M059J (cell line): ENCODE measurements at places on chromosomes 4 and X. TPM values are rescaled to one million over a fixed set of nuclear protein-coding genes. Genes with fewer than 3 reads are reported as not detected.

Gene MAOA
- 9.4 and 11.4 TPM in 2 replicates for total RNA-seq

Gene INTU
- 1.4 and 3.1 TPM in 2 replicates for total RNA-seq

Gene FRAS1
- 0.02 TPM in 1 of 2 replicates, not detected in the other for total RNA-seq

Gene RBM46
- total RNA-seq, result not detected in 2 replicates

Gene RS1
- not detected in 2 replicates for total RNA-seq

Gene ADGRG2
- not detected in 2 replicates for total RNA-seq

Gene SASH3
- not detected in 2 replicates for total RNA-seq

Gene CLGN
- 3.8 and 7.4 TPM in 2 replicates for total RNA-seq

Gene PALLD
- 21.6 and 46.0 TPM in 2 replicates for total RNA-seq

Gene SPON2
- 0.07 TPM in 1 of 2 replicates, not detected in the other for total RNA-seq

Gene DMRTC1
- not detected in 2 replicates for total RNA-seq

Gene NOX1
- total RNA-seq, result not detected in 2 replicates

Gene MTMR8
- total RNA-seq, result not detected in 2 replicates

DNA sequence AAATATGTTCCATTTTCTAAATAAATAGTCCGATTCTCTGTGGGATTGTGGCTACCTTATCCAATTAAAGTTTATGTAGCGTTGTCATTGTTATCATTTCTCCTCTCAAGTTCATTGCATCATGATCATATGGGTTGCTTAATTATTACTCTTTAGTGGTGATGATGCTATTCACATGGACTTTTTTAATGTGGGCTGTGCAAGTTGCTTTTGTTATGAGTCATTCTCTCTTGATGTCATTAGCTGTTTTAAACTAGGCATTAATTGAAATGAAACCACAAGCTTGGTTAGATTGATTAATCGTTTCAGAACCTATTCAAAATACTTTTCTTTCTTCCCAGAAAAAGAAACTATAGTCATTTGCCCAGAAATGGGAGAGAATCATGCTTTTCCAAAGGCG is 38.2 kb downstream of the NHS start:
- peak; percentile 85 for DNase-seq

- DNase-seq, result no peak
Observed at GRCh38 chrX:71919431-71919830, 8.8 kb downstream of the NHSL2 start.

GRCh38 chr4:110163327-110164069 is 34.9 kb downstream of the ELOVL6 start:
- peak; percentile 86 for DNase-seq

- no peak for DNase-seq
Observed at GRCh38 chr4:27189683-27190082, 329.0 kb downstream of the STIM2 start.

DNA sequence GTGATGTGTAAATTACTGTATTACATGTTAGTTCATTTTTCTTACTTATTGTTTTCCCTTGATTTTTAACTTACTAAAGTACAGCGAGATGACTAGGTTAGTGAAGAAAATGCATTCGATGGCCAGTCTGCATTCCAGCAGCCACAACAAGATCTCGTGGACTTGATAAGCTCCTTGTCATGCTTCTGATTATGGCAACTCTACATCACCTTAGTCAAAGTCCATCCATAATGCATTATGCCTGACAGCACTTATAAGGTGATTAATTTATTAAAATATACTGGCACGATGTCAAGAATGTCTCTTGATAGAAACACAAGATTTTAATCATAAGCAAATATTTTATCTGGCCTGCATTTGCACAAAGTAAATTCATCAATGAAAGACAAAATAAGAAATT is 109.9 kb upstream of the NAP1L5 start:
- DNase-seq, result peak; percentile 10

DNA sequence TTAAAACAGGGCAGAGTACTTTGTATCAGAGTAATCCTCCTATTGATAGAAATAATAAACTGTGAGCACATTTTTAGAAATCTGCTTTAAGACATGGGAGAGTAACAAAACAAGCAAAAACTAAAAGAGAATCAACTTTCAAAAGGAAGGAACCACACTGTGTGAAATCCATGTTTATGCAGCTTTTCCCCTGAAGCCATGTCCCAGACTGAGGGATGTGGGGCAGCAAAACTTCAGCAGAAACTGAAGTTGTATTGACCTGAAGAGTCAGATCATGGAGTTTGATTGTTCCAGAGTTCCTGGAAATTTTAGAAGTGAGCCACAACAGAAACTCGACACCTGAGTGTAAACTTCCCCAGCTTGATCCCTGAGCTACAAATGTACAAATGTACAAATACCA is 53.2 kb downstream of the COMMD8 start:
- peak; percentile 23 for DNase-seq

GRCh38 chr4:148653681-148654080 is 211.5 kb upstream of the NR3C2 start:
- DNase-seq, result no peak

DNA sequence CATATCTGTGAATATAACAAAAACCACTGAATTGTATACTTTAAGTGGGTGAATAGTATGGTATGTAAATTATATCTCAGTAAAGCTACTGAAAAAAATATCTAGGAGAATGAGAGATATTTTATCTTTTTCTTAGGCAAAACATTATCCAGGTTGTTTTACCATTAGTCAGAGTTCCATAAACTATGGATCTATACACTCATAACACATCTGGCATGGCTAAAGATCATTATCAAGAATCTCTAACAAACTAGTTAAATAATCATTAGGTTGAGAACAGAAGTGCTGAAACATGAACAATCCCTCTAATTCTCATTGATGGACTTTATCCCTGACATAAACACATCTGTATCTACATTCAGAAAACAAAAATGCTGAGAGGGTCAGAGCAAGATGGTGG is 15.6 kb downstream of the MED14 start:
- DNase-seq, result no peak

DNA sequence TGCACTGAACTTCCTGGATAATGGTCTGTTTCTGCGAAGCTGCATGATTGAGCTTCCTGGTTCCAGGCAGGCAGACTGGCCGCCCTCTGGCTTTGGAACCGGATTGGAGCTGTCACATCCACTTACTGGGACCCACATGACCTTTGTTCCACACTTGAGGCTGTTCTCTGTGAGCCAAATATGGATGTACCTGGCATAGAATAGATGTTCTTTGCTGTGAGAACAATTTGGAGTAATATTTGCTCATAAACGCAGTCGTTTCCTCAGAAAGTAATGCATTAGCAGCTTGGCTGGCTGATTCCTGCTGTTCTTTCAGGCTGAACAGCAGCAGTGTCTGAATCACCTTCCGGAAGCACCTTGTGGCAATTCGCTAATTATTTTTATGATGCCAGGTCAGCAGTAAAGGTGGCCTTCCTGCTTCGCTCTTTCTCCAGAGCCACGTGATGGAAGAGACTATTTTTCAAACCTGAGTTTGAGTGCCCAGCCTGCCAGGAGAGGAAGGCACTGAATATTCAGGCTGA is 78.1 kb upstream of the BOD1L1 start:
- DNase-seq, result peak; percentile 84

GRCh38 chr4:153476829-153477574 is 10.8 kb downstream of the TMEM131L start:
- no peak for DNase-seq

DNA sequence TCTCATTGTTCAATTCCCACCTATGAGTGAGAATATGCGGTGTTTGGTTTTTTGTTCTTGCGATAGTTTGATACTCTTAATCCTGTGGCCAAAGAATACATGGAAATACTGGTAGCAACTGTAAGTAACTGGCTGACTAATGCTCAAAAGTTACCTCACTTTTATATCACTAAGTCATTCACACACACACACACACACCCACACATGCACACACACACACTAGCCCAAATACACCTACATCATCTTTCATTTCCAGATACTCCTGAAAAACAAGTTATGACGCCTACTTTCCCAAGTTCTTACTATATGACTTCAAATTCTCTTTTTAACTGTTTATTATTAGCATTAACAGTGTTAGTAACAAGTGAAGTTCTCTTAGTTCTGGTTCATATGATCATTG is 101.3 kb downstream of the DCHS2 start:
- DNase-seq, result no peak

GRCh38 chrX:134513091-134513490 is 53.1 kb downstream of the HPRT1 start:
- DNase-seq, result peak; percentile 44

GRCh38 chrX:16199343-16199742 is 32.1 kb downstream of the MAGEB17 start:
- DNase-seq, result no peak

DNA sequence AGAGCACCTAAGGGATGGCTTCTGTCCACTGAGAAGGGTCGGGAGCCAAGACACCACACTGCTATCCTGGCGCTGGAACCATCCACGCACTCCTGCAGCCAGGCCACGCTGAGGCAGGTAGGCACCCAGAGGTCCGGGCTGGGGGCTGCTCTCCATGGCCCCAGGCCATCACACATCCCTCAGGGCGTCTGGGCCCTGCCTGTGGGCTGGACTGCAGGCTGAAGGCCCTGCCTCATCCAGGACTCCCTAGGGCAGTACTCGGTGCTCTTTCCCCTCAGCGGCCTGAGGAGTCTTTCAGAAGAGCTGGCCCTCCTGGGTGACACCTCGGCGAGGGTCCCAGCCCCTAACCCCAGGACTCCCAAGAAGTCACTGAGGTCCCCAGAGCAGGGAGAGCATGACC is 17.7 kb downstream of the FGFR3 start:
- no peak for DNase-seq

GRCh38 chr4:12588582-12588981 is 895.6 kb downstream of the RAB28 start:
- DNase-seq, result no peak

DNA sequence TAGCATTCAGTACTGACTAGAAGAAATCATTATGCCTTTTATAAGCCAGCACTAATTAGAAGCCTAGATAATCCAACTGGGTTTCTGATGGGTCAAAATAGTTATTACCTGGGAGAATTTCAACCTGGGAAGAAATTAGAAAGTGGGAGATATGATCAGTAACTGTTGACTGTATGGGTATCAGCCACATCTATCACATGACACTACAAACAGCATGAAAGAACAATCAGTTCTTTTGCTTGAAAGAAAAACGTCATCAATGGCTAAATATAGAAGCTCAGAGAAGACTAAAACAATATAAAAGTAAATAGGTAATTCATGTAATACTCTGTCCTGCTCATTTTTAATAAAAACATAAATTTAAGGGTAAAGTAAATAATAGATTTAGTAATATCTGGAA is 145.1 kb downstream of the CAMK2D start:
- DNase-seq, result no peak

DNA sequence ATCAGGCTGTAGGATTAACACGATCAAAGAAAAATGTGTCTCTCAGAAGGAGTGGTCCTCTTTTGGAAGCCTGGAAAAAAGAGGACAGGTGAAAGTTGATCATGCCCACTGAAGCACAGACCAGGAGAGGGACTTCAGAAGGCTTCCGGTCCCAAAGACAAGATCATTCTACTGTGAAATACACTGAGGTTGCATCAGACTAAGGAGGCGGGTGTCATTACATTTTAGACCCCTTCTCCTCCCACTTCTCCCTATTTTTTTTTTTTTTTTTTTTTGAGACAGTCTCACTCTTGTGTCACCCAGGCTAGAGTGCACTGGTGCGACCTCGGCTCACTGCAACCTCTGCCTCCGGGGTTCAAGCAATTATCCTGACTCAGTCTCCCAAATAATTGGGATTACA is 67.5 kb downstream of the RBM47 start:
- DNase-seq, result no peak

GRCh38 chr4:153273751-153274150 is 69.5 kb downstream of the TRIM2 start:
- DNase-seq, result no peak

DNA sequence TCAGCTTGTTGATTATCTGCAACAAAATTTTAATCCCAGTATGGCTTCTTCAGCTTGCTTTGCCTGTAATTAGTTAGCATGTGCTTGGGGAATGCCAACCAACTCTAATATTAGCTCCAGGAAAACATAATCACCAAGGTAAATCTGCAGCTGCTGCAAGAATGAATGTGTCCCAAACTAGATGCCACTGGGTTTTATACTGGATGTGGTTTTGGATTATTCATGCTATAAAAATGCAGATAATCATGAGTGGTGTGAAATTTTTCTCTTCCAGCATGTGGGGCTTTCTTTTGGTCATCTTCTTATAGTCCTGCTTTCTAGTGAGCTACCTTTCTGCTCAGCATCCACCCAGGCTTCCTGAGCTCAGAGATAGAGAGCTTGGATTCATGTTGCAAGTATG is 295.9 kb upstream of the CASK start:
- peak; percentile 62 for DNase-seq

DNA sequence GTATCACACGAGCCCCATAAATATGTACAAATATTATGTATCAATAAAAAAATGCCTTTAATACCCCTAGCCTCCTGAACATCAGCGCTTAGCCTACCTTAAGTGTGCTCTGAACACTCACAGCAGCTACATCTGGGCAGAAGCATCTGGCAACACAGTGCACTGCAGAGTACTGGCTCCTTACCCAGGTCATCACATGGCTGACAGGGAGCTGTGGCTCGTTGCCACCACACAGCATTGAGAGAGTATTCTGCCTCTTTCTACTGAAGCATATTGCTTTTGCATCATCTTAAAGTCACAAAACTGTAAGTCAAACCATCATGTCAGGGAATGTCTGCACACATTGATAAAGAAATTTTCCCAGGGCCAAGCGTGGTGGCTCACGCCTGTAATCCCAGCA is 55.2 kb downstream of the TRIML1 start:
- no peak for DNase-seq

DNA sequence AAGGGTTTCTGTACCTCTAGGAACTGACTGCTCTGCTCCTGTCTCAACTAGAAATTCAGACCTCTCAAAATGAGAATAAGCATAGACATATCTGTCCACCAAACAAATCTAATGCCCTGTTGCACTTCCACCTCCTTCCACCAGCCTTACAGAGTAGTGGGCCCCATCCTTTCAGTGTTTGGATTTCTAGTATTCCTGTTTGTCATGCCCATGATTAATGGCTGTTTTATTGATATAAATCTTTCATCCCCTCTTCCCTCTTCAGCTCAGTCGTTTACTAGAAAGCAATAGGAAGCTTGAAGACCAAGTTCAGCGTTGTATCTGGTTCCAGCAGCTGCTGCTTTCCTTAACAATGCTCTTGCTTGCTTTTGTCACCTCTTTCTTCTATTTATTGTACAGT is 46.2 kb downstream of the MOSPD2 start:
- DNase-seq, result peak; percentile 57

DNA sequence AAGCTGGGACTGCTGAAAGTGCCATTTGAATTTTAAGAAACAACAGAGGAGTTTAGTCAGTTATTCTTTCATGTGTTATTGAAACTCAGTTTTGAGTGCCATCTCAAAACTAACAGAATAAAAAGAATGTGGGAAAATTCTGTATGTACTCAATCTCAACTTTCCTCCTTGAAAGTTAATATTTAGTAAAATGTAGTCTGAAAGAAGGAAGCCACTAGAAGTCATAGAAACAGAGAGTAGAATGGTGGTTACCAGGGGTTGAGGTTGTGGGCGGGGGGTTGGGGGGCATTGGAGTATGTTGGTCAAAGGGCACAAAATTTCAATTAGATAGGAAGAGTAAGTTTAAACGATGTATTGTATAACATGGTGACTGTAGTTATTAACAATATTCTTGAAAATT is 628.3 kb upstream of the MAGEB2 start:
- DNase-seq, result no peak

DNA sequence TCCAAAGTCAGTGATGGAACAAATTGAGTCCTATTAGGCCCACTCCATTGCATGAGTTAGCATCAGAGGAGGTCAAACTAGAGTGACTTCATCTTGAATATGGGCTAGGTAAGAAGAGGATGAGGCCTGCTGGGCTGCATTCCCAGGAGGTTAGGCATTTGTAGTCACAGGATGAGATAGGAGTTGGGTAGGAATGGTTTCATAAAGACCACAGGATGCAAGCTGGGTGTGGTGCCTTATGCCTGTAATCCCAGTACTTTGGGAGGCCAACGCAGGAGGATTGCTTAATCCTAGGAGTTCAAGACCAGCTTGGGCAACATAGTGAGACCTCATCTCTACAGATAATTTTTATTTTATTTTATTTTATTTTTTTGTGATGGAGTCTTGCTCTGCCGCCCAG is 26.8 kb downstream of the PDGFRA start:
- no peak for DNase-seq
